ENCODE measurements at places on chromosomes 6 and 20.
A peak's percentile ranks its signal among the peaks of the same experiment; 100 is the strongest.

GRCh38 chr6:69487688-69488087 lies 309.1 kb downstream of the LMBRD1 start:
- DNase-seq = no peak

DNA sequence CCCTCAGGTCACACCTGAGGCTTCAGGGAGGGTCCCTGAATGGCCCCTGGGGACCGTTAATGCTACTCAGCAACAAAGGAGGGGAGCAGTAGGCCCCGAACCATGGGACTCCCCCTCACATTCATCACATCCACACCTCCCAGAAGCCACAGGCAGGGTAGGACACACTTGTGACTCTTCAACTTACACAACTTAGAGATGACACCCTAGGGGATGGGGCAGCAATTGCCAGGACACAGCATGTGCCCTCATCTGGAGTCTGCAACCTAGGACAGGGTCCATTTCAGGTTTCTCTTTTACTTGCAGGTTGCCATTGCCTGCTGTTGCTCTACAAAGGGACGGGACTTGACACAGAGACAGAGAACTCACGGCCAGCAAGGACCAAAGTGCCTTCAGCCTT lies 770 bp downstream of the ULBP3 start:
- no peak for DNase-seq

- no peak for DNase-seq
Measured at GRCh38 chr20:3760655-3761348, 6.8 kb downstream of the ADISSP start.

DNA sequence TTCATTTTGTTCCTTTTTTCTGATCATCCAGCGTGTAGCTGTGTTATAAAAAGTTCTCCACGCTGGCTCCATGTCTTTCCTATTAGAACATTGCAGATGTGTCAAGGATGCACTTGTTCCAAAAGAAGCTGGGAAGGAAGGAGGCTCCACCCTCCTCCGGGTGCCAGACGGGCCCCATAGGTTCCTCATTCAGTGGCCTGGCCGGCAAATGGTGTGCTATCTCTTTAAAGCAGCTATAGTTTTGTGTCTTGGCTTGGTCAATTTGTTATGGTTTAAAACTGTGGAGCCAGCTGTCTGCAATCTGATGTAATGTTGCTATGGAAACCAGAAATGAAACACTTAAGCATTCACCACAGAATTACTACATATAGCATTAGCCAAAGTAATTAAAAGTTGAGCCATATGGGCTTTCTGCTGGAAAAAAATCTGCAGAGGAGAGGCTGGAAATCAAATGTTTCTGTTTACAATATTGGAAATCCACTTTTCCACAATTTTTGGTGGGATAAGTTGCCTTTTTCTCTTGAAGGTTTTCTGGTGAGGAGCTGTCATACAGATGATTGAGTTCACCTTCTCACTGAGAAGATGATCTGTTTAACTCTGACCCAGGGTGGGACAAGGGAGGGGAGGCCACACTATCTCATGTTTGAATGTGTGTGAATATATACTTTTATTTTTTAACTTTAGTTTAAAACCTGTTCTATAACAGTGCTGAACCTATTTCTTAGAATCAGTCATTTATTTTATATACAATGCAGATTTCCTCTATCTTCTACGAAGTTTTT lies 167.4 kb downstream of the SASH1 start:
- DNase-seq = no peak

DNA sequence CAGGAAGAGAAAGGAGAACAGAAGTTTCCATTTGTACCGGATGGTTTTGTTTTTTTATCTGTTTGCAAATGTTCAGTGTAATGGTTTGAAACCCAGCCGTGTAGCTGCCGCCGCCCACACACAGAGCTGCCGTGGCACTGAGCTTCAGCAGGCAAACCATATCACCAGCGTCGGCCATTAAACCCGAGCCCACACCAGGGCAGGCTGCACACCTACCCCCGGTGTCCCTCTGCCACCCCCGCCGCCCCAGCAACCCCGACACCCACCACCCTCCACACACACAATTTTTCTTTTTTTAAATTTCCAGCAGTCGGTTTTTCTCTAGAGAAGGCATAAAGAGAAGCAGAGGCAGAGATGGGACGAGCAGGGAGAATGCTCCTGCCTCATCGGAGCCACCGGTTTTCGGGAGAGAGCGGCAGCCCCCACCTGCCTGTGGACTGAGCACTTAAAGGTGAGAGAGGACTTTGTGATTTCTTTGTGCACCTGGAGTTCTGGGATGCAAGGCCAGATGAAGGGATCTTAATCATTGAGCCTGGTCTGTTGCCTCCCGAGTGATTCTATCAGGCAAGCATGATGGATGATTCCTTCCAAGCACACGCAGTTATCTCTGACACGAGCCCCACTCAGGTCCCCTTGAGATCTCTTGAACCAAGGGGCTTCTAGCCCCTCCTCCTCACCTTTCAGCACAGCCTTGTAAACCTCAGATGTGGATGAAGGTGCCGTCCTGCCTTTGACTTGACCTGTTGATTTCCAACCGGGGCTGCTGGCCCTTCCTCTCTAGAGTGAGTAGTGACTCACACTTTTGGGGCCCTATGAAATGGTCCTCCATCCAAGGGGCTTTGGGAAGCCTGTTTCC lies 17.5 kb upstream of the ZNF831 start:
- DNase-seq = peak; percentile 63

DNA sequence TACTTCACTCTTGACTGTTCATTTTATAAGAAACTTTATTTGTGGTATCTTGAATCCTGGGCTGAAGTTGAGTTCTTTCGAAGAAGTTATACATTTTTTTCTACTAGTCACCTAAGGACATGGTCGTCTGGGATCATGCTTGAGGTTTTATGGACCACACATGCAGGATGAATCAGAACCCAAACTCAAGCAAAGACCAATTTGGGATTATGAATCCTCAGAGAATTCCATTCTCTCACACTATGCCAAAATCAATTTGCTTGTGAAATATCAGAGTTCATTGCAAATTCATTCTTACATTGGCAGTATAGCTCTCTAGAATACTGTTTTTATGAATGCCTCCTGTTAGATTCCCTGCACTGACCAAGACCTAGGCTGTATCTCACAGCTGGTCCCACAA lies 114.3 kb upstream of the HDAC2 start:
- DNase-seq = no peak

GRCh38 chr20:1934721-1935573 lies 39.7 kb downstream of the SIRPA start:
- no peak for DNase-seq

DNA sequence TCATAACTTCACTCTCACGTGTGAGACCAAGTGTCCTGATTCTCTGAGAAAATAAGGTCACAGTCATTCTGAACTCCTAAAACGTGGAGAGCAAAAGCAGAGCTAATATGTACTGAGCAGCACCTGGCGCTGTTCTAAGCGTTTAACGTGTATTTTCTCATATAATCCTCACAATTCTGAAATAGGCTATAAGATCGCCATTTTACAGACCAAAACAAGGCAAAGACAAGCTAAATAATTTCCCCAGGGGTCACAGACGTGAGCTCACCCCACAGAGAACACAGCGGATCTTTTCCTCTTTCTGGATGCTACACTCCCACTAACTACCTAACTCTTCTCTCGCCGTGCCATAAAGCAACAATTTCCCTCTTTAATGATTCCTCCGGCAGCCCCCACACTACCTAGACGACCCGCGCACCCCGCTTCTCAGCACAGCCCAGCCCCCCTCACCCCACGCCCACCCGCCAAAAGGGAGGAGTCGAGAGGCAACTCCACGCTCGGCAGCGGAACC lies 636 bp downstream of the SUPT3H start:
- no peak for DNase-seq

GRCh38 chr6:109260701-109261100 lies 121.6 kb downstream of the CD164 start:
- DNase-seq = no peak

DNA sequence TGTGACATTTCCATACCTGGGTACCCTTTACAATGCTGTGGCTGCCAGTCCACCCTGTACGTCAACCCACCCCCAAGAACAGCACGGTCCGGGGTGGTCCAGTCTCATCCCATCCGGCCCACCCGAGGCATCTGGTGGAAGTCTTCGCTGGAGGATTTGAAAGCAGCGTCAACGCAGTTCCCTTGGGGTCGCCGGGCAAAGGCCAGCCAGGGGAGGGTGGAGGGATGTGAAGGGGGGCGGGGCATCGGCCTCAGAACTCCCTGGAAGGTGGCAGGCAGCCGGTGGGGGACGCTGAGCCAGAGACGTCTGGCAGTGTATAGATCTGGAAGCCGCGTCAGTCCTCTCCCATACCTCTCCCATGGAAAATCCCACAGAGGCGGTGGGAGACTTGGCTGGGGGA lies 1944.0 kb upstream of the DEFB115 start:
- no peak for DNase-seq

GRCh38 chr6:72940265-72940664 lies 285.0 kb downstream of the KHDC1L start:
- DNase-seq = no peak

- no peak for DNase-seq
Measured at GRCh38 chr6:135166515-135166914, 14.6 kb upstream of the MYB start.

Measured in germinal center (tissue), 1 donor.